Amygdala (tissue), 56 donors: ENCODE measurements at places on chromosomes 2 and 18.

DNA sequence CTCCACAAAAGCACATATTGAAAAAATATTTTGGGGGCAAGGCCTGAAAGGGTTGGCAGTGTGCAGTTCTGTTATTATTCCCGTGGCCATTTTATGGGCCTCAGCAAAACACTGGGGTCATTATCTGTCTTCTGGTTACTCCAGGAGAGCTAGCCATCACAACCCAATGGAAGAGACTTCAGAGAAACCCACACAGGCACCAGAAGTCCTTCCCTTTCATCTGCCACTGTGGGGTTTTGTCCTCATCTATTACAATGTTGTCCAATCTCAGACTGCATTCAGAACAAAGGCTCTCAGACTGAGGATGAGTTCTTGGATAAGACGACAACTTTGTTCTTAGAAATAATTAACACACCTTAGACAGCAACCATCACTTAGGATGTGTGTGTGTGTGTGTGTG, 98.4 kb downstream of the PIEZO2 start:
- DNase-seq, result no peak

DNA sequence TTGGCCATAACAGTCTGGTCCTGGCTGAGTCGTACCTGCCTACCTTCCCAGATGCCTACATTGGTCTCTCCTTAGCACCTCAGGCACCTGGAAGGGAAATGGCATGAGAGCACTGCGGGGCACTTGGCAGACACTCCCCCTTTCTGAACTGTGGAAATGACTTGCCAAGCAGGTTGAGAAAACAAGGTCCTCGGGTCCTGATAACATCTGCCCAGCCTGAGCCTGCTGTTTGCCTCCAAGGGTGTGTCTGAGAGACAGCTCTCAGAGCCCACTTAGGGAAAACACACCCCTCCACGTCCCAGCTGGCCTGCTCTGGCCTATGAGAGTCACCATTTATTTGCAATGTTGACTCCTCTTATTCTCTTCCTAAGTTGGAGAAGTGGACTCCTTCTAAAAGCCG, 10.5 kb downstream of the FAM110C start:
- DNase-seq, result no peak

GRCh38 chr2:217680381-217680780, 322.4 kb downstream of the TNS1 start:
- no peak for DNase-seq

DNA sequence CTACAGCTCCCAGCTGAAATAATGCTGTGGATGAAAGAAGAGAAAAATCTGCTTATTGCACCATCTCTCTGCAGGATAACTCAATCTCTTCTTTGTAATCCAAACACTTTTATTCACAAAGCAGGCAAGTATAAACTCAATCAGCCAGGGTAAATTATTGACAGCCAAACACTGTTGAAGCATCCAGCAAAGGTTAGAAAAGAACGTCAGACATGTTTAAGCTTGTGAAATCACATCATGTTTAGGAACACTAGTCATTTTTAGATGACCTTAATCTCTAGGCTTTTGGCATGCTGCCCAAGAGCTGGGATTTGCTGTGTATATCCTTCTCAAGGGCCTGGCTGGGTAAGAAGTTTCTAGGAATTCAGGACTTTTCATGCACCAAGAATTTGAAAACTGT, 1148.1 kb upstream of the FANCL start:
- DNase-seq, result no peak

GRCh38 chr18:24138409-24138788, 463 bp upstream of the CABYR start:
- DNase-seq, result no peak

DNA sequence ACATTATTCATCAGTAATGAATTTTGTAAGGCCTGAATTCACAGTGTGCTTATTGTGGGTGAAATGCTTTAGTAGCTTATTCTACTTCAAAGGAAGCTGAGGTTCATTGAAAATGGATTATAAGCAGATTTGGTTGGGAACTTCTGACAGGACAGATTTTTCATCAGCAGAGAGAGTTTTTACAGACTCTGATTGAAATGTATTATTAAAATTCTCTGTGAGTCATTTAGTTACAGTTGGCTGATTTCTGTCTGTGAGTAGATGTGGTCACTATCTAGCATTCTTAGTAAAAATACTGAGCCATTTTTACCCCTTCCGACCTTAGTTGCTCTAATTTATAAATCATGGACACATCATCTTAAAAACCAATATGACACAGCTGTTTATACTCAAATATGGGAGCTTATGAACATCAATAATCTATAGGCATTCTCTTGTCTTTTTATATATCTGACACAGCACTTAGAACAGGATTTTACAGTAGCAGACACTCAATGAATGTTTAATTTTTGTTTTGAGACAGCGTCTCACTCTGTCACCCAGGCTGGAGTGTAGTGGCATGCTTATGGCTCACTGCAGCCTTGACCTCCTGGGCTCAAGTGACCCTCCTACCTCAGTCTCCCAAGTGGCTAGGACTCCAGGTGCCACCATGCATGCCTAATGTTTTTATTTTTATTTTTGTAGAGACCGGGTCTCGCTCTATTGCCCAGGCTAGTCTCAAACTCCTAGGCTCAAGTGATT, 239.6 kb downstream of the BABAM2 start:
- DNase-seq, result no peak

DNA sequence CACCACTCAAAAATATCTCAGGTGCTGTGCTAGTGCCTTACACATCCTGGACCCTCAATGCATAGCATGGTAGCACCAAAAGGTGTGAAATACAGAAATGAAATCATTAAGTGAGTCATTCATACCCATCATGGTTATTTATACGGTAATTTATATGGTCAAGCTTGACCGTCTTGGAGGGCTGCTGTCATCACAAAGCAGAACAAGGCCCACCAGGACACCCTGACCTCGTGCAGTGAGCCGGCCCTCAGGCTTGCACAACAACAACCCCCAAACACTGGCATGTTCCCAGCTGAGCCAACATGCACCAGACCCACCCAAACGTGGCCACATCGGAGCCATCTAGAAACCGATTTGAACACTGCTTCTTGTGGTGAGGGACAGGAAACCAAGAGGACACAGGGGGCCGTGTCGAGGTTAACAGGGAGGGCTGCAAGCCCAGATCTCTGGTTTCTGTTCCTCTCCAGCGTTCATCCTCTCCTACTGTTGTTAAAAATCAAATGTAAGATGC, 378.5 kb upstream of the ID2 start:
- DNase-seq, result peak; percentile 32

DNA sequence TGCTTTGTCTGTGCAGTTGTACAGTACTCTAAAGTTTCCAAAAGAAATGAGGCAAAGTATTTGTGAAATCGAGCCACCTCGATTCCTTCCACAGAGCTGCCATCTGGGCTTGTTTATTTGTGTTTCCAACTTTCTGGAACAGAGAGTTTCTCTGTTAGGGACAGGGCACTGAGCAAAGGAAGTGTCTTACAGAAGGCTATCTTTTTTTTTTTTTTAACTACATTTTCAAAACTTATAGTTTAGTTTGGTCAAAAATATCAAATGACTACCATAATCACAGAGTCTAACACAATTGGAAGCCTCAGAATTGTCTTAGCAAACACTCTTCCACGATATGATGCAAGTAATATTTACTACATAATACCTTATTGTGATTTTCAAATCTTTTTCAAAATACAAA, 796 bp downstream of the RFTN2 start:
- DNase-seq, result no peak

GRCh38 chr2:164920430-164920829, 34.9 kb downstream of the SLC38A11 start:
- DNase-seq, result no peak

GRCh38 chr2:130302164-130302886, 40.4 kb upstream of the IMP4 start:
- DNase-seq, result no peak

DNA sequence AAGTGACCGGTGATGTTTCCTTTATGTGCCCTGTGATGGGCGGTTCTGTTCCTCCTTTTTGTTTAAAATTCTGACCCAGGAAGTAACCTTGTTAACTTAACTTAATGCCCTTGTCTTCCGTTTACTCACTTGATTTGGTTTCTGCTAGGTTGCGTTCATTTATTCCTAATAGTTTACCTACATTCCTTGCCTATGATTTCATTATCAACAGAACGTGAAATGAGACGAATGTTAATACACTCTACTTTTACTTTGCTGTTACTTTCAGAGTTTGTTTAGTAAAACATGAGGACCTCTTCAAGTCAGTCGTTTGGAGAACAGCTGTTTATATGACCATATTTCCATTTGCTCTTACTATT, 638 bp downstream of the CEP192 start:
- DNase-seq, result no peak

GRCh38 chr2:188693111-188693510, 281.1 kb upstream of the COL3A1 start:
- no peak for DNase-seq

- DNase-seq, result no peak
Measured at GRCh38 chr2:172335736-172336135, 91.7 kb upstream of the ITGA6 start.

GRCh38 chr2:152328013-152328412, 7.0 kb upstream of the FMNL2 start:
- no peak for DNase-seq

DNA sequence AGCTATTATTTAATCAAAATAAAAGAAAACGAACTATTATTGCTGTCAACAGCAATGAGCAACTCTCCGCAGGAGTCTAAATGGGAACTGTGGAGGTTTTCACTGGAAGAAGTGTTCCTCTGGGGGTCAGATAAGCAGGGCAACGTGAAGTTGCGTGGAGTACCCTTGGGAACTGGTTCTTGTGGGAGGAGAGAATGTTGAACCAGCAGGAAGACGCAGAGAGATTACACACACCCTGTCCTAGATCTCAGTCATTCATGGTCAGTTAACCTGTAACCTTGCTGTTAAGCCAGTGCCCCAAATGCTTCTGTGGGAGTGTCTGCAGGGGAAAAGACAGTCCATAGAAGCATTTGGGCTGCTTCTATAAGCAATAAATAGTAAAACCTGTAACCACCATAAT, 20.4 kb upstream of the CABLES1 start:
- DNase-seq, result no peak

DNA sequence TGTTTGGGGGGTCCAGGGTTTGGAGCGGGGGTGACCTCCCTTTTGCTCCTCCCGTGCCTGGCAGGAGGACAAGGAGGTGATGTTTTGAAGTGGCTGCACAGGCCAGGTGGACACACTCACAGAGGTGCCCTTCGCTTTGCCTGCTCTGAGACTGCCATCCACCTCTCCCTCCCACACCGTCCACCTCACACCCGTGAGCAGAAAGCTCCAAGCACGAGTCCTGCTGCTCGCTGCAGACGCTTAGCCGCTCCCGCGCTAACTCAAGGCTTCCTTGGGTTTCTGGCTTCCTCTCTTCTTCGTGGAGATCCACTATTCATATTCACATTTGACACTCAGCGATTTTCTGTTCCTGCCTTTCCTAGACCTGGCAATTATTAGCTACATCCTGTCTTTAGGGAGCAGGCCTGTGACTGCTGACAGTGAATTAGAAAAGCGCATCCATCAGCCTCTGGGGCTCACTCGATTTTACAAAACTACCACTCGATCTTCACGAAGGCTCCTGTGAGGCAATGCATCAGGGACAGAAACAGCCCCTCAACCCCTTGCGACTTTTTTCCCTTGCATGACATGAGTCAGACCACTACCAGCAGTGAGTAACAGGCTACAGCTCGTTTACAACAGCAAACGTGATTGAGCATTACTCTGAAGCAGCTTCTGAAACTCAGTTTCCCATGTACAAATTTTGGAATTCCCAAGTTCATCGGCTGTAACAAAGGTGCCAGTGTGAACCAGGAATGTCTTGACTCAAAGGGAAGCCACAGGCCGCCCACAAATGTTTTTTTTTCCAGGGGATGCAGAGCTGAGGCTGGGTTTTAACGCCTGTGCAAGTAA, 238.7 kb upstream of the SOX11 start:
- DNase-seq, result no peak

GRCh38 chr18:36451454-36452251, 154.1 kb downstream of the FHOD3 start:
- no peak for DNase-seq

DNA sequence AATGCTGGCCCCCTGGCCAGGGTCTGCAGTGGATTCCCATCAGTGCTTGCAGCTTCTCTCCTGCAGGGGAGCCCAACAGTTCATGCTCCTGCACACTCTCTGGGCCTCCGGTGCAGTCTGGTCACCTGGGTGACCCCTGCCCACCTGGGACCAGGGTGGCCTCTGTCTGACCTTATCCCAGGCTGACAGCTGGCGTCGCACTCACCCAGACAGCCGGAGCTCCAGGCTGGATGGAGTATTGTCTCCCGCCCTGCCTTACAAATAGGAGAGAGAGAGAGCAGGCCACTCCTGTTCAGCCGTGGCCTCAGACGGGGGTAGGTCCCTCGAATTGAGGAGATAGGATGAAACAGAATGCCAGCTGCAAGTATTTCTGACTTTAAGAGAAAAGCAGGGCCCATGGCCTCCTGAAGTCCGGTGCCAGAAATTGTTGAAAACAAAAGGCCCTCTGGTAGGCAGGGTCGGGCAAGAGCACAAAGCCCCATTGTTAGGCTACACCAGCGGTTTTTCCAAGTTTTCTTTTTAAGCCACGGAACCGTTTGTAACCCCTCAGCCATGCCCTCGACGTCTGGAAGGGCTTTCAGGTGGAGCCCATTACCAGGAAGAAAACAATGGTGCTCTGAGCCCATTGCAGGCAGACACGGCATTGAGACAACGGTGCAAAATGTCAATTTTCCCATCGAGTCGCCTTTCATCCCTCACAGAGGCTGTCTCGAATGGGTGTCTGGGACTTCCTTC, 258.4 kb downstream of the BCL11A start:
- peak; percentile 70 for DNase-seq

- no peak for DNase-seq
Measured at GRCh38 chr2:170339750-170340692, 162.1 kb downstream of the MYO3B start.

GRCh38 chr2:160976797-160977196, 183.4 kb upstream of the TANK start:
- DNase-seq, result no peak

- DNase-seq, result no peak
Measured at GRCh38 chr2:121368836-121369235, 83.8 kb upstream of the TFCP2L1 start.

GRCh38 chr2:239732666-239733010, 292.5 kb downstream of the NDUFA10 start:
- no peak for DNase-seq
